Stimulated activated CD4-positive, alpha-beta T cell treated with anti-CD3 and anti-CD28 coated beads, Interleukin-12 subunit alpha, Interleukin-12 subunit beta, amount 100 ng/mL, for 48 hours (primary cell): ENCODE measurements at places on chromosomes 3 and 15.

DNA sequence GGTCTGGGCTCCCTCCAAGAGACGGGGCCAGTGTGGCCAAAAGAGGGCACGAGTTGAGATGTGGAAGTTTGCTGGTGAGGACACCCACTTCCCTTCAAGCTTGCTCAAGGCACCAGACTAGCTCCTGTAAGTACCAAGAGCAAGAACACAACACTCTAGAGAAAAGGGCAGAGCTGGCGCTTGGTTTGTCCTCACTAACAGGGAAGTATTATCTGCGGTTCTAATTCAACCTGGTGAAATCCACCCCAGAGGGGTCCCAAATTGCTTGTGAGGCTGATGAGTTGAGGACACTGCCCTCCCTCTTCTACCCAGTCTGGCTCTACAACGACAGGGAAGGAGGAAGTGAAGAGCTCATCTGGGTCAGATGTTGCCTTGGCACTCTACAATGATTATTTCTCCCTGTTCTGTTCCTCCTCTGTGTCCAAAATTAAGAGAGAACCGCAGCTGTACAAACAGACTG, 16.9 kb upstream of the FSIP1 start:
- DNase-seq = no peak

DNA sequence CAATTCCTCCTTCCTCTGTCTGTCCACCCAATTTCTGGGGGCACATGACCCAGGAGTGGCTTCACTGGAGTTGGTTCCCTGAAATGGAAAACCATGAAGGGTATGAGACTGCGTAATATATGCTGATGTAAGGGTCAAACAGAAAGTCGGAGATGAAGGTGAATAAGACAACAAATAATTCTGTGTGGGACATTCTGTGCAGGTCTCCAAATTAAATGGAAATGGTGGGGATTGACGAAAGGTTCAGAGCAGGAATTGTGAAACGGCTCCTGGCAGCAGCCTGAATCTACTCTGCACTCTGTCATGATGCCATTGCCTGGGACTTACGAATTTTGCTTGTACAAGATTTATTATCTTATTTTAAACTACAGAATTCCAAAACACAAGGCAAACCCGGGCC, 174.8 kb upstream of the RORA start:
- DNase-seq = no peak

DNA sequence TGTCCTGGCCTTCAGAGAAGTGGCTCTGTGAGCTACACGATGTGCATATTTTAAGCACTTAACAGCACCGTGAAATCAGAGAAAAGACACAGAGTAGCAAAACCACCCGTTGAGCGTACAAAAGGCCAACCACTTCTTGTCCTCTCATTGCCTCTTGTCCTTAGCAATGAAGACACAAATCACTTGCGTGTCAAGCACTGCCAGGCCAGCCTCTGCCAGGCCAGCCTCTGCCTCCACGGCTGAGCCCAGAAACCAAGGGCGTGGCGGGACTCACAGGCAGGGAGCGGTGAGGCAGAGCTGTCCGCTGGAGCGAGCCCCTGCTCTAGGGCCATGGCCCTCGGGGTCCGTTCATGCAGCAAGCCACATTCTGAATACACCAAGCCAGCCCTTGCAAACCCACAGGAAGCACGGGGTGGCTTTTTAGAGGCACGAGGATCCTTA, 4.0 kb downstream of the MUC4 start:
- DNase-seq = no peak

GRCh38 chr15:49290191-49290590, 120.1 kb downstream of the GALK2 start:
- no peak for DNase-seq

DNA sequence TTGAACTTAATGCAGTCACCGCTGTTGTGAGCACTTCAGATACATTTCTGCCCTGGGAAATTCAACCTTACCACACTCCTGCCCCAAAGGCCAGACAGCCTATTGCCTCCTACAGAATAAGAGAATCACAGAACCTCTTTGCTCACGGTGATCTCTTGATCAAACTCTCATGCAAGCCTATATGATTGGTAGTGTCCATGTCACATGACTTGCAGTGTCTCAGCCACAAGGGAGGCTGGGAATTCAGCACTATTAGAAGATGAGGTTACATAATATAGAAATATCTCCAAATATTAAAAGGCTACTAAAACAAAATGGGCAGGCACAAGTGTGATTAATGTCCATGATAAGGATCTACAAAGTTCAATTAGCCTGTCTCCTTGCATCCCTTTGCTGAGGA, 3.8 kb upstream of the PCOLCE2 start:
- no peak for DNase-seq

DNA sequence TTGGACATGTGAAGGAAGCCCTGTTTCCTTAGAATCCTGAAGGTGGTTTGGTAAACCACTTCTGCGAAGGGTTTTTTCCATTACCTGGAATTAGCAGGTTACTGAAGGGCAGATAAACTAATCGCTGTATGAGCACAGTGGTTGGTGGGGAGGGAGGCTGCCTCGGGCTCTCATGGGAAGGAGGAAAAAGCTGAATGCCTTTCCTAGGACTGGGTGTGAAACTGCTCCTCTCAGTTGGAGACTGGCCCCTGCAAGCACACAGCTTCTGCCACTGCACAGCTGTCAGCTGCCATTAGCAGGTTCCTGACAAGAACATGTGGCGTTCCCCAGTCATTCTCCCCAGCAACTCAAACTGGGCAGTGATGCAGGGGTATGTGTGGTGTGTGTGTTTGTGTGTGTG, 376.3 kb downstream of the GAP43 start:
- no peak for DNase-seq

GRCh38 chr3:13176445-13176844, 103.2 kb upstream of the IQSEC1 start:
- DNase-seq = no peak

- DNase-seq = no peak
Observed at GRCh38 chr15:48191574-48192225, at the start of gene CTXN2. Gene CTXN2 (plus strand): TSS chr15:48191665. CDS start chr15:48201301, 9,636 bp downstream.

DNA sequence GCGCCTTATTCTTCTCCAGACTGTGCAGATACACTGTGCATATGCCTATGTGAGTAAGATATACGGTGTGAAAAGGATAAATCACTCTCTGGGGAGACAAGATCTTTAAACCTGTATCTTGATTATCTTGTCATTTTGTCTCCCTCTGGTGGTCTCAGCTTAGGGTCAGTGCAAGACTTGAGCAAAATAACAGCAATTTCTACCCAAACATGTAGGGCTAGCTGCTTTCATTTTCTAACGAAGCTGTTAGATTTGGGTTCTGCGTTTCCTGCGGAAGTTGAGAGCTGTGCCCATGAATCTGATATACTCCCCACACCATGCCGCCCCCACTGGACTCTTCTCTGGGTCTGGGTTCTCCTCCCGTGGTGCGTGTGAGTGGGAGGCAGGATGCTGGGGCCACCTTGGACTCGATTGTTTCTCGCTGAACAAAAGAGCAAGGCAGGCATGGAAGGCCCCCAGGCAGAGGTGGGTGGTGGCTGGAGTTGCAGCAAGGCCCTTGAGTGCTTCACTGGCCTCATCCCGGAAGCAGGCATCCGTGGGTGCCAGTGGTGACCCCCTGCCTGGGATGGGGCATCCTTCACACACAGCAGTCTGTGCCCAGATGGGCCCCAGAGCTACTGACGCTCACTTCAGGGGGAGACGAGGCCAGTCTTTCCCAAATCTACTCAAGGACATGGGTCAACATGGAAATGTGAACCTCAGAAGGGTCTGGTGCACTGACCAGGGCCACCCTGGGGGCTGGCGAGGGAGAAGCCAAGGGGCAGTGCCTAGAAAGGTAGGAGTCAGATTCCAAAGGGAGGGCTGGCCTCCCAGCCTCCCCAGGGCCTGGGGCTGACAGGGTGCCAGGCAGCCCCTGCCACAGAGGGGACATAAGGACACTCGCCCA, 179.6 kb downstream of the NSMCE3 start:
- no peak for DNase-seq

GRCh38 chr3:123559040-123559861, 25.6 kb downstream of the HACD2 start:
- DNase-seq = no peak

GRCh38 chr3:155854141-155854940, at the start of gene SLC33A1:
Gene SLC33A1 (minus strand): TSS chr3:155854427. CDS start chr3:155853997, 430 bp downstream.
- DNase-seq = peak; percentile 98

DNA sequence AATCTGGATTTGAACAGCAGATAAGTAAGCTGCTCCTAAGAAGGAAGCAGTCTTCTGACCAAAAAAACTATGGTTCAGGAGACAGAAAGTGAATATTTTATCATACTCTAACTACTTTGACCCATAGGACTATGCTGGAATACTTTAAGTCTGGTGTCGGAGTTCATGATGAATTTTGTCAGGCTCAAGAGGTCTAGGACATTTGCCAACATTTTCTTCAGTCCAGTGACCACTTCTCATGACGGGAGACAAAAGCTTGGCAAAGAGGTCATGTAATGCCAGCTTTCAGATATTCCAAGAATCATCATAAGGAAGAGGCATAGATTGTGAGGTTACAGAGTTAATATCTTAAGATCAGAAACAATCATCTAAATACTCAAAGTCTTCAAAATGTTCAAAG, 20.5 kb upstream of the DCBLD2 start:
- DNase-seq = no peak

- no peak for DNase-seq
Observed at GRCh38 chr3:99842826-99843589, 25.3 kb downstream of the CMSS1 start.

- DNase-seq = no peak
Observed at GRCh38 chr3:131242201-131242600, 139.4 kb upstream of the NUDT16 start.

- DNase-seq = no peak
Observed at GRCh38 chr3:166582236-166582635, 745.0 kb upstream of the BCHE start.

- no peak for DNase-seq
Observed at GRCh38 chr3:101836652-101837598, 12.4 kb upstream of the NFKBIZ start.

DNA sequence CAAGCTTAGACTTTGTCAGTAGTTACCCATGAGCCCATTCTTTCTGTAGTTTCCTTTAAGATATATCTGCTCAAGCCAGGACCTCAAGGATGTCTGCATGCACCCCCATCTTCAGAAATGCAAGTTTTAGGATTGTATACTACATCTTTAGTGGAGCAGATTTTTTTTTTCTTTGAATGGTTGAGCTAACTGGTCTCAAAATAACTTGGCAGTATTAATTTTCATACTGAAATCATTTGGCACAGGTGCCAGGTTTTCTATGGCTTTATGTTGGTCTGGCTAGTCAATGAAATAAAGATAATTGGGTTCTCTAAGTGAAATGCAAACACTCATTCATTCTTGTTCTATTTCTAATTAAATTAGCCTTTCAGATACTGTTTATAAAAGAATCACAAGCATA, 108.9 kb downstream of the ATG7 start:
- no peak for DNase-seq

GRCh38 chr3:95297581-95297980, 1234.7 kb downstream of the NSUN3 start:
- DNase-seq = no peak

GRCh38 chr15:77083381-77084160, 12.7 kb upstream of the TSPAN3 start:
- peak; percentile 35 for DNase-seq

GRCh38 chr15:91855684-91856489, 2.4 kb downstream of the SLCO3A1 start:
- no peak for DNase-seq
